ENCODE measurements at places on chromosomes 7 and 10.

DNA sequence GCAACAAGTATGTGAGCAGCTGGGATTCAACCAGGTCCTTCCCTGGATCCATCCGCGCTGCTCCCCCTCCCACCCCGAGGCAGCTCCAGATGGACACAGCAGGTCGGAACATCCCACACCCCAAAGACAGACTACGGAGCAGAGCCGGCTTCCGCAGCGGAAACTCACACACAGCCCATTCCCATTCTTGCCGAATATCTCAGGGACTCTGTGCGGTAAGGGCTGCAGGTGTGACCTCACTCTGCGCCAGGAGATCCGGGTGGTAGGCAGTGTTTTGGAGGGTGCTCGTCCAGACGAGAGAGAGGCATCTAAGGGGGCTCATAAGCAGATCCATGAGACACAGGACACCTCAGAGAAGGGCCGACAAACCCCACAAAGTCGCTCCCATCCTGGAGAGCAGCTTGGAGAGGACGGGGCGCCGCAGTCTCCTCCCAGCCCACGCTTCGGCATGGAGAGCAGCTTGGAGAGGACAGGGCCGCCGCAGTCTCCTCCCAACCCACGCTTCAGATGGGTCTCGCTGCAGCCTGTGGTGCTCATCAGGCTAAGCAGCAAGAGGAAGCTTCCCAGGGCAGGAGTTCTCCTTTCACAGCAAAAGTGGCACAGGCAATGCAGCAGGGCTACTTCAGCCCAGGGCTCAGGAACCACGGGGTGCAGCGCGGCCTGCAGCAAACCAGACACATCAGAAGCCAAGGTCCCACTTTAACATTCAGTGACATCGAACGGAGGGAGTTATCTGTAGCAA lies 179.9 kb downstream of the DIP2C start:
- DNase-seq: no peak

DNA sequence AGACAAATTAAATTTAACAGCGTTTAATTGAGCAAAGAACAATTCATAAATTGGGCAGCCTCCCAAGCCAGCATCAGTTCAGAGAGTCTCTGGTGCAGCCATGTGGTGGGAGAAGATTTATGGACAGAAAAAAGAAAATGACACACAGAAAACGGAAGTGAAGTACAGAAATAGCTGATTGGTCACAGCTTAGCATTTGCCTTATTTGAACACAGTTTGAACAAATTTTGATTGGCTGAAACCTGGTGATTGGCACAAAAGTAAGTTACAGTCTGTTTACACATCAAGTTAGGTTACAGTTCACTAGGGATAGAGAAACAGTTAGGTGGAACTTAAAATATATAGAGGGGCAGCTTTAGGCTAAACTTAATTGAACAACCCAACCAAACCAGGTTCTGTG lies 720.1 kb downstream of the TYW1 start:
- no peak for DNase-seq

GRCh38 chr10:9579110-9579705 lies 1438.5 kb upstream of the CELF2 start:
- DNase-seq: no peak

DNA sequence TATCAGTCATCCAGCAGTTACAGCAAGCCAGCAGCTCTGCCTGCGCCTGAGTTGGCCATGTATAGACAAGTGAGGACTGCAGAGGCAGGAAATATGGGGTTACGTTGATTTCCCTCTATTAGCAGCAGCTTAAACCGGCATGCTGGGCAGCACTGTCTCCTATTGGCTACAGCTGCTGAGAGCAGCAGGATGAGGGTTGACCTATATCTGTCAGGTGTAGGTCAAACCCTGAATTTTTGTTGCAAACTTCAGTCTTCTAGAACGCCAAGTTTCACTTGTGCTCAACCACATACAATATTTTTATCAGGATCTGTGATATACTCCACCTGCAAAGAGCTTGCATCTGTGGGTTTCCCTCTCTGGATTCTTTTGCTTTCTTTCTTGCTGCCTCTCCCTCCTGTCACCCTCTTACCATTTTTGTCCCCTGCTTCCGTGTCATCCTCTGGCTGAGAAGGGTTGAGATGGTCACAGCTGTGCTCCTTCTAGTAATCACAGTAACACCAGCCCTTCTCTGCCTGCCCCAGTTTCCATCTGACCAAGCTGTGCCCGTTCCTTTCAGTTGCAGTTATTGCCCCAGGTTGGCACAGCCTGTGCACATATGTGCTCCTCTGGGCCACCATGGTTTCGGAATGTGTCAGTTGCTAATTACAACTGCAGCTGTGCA lies 23.8 kb upstream of the GLCCI1 start:
- DNase-seq: no peak

DNA sequence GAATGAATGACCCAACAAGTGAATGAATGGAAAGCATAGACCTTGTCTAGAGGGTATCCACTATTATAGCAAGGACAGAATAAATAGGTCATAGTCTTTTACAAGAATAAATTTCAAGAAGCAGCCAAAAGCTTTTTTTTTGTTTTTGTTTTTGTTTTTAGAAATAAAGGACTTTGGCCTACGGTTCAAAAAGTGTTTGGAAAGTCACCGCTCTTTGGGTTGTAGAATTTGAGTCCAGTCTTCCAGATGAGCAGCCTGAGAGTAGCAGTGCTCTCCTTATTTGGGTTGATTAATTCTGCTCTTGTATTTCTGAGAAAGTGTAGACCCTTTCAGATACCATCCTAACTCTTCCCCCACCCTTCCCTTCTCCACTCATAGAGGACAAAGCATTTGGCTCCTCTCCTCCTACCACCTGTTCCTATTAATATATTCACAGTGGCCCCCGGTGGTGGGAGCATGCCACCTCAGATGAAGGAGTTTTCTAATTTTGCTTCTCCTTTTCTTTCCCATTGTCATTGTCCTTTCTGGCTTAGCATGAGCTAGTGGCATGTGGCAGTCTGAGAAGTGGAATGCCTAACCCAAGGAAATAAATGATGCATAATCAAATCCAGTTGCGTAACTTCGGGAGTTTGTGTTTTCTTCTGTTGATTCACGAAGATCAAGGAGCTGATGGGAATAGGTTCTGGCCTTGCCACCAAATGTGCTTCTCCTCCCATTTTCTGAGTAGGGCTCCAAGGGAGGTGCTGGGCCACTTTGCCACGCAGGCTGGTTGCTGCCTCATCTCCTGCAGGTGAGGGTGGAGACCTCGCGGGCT lies 114.7 kb downstream of the CHN2 start:
- no peak for DNase-seq

DNA sequence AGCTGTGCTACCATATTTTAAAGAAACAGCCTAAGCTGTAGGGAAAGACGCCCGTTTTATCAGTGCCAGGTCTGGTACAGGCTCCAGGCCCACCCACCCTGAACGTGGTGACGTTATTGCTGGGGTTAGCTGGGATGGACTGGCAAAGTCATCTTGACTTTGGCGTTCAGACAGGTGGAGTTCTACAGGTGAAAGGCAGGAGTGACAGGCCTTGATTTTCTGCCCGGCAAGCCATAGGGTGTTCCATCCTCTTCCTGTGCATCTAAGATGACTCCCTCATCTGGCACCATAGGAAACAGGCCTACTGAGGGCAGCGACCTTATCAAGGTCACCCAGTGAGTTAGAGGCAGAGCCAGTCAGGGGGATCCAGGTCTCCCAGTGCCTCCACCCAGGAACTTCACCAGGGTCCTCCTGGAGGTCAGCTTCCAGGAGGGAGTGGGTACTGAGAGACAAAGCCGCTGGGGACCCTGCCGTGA lies 41.6 kb downstream of the HK1 start:
- no peak for DNase-seq

- peak; percentile 82 for DNase-seq
Measured at GRCh38 chr10:100878291-100878910, 34.4 kb upstream of the SLF2 start.

DNA sequence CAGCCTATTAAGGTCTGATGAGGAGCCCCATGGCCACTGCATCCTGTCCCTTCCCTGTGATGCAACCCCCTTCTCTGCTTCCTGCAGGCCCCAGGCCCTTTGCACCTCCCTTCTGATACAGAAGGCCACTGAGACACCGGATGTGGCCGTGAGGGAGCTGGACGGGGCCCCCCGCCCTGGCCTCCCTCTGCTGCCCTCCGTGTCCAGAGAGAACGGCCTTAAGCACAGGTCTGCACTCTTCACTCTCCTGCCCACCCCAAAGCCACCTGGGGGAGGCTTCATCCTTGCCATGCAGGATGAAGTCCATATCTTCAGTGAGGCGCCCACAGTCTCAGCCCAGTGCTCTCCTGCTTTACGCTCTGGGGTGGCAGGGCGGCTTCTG lies 86.9 kb upstream of the GNA12 start:
- DNase-seq: no peak
